AG08395 (cell line): ENCODE measurements at places on chromosomes 7 and 10.

DNA sequence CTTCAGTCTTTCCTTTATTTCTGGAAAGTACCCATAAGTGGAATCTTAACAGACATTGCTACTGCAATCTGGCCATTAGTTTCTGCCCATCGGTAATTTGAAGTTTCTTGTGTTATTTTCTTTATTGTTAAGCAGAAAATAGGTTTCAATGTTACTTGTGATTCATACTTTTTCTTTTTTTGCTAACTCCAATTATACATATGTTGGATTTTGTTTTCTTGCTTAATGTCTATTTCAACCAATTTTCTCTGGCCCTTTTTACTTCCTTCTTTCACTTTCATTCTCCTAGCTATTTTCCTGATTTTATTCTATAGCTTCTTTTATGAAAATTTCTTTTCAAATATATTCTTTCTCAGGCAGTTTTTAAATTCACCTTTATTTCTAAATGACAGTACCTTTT lies 457.4 kb downstream of the TCERG1L start:
- no peak for DNase-seq

GRCh38 chr10:101079874-101080273 lies 18.1 kb downstream of the KAZALD1 start:
- no peak for DNase-seq

DNA sequence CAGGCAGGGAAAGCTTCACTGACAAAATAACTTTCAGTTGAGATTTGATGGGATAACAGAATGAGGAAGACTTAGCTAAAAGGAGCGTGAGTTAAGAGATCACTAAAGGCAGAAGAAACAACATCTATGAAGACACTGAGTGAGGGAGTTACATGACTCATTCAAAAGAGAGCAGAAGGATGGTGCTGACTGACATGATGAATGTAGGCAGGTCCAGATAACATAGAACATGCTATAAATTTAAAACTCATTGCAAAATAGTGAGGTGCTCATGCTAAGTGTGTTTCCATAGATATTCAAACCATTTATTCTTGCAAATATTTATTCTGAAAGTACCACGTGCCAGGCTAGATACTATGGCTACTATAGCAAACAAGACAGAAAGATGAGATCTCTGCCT lies 116.4 kb upstream of the DGKB start:
- no peak for DNase-seq

GRCh38 chr7:107414198-107414597 lies 55.7 kb upstream of the GPR22 start:
- DNase-seq: no peak

GRCh38 chr7:94174956-94175355 lies 170.8 kb upstream of the BET1 start:
- no peak for DNase-seq

DNA sequence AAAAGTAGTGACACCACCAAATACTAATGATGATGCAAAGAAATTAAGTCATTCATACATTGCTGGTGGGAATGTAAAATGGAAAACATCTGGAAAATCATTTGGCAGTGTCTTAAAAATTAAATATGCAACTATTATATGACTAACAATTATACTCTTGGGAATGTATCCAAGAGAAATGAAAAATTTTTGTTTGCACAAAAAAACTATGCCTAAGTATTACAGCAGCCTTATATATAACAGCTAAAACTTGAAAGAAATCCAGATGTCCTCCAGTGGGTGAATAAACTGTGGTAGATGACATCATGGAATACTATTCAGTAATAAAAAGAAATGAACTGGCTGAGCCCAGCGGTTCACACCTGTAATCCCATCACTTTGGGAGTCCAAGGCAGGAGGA lies 132.0 kb downstream of the NEBL start:
- no peak for DNase-seq

GRCh38 chr10:55183993-55184392 lies 383.0 kb upstream of the PCDH15 start:
- no peak for DNase-seq

DNA sequence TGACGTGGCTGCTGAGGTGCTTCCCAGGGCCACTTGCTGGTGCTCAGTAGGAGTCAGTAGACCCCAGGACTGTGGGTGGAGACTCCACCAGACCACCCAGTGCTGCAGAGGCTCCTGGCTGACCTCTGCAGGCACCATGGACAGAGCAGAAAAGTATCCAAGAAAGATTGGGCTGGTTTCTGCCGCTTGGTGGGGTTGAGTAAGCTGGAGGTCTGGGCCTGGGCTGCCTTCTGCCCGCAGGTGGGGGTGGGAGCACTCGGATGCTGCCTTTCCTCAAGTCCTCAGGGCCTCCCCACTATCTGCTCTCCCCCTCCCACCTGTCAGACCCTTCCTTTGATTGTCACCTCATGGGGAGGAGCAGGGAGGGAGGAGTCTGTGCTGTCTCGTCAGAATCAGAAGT lies 91.6 kb downstream of the WDR37 start:
- DNase-seq: no peak

DNA sequence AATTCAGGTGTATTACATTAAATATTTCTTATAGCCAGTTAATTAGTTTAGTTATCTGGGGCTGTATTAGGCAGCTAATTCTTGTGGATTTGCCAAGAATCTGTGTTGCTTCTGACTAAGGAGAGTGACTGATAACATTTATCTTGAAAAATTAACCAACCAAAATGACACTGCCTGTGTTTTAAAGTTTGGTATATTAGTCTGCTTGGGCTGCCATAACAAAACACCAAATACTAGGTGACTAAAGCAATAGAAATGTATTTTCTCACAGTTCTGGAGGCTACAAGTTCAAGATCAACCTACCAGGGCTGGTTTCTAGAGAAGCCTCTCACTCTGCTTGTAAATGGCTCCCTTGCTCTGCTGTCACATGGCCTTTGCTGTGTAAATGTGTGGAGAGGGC lies 12.9 kb downstream of the EXOC4 start:
- DNase-seq: no peak

DNA sequence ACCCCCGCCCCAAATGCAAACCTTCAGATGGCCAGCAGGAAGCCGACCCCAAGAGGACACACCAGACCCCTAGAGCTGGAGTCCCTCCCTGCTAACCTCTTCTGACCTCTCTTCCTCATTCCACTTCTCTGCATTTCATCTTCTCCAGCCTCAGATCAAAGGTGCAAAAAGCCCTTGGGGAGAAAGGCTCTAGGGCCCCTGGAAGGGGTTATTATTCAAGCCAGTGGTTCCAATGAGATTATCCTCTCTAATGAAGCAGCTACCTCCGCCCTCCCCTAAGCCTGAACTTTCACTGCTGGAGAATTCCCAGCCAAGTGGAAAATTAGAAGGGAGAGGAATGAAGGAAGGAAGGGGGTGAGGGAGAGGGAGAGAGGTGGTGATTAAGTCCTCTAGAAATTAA lies 343.9 kb downstream of the PLXNA4 start:
- DNase-seq: no peak

DNA sequence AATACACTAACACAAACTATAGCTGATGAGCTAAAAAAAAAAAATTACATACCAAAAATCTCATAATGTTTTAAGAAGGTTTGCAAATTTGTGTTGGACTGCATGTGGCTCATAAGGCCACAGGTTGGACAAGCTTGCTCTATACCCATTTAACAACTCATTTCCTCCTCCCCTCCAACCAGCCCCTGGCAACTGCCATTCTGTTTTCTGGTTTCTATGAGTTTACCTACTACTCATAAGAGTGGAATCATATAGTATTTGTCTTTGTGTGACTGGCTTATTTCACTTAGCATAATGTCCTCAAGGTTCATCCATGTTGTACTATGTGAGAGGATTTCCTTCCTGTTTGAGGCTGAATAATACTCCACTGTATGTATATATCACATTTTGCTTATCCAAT lies 100.4 kb upstream of the ARHGAP21 start:
- no peak for DNase-seq

DNA sequence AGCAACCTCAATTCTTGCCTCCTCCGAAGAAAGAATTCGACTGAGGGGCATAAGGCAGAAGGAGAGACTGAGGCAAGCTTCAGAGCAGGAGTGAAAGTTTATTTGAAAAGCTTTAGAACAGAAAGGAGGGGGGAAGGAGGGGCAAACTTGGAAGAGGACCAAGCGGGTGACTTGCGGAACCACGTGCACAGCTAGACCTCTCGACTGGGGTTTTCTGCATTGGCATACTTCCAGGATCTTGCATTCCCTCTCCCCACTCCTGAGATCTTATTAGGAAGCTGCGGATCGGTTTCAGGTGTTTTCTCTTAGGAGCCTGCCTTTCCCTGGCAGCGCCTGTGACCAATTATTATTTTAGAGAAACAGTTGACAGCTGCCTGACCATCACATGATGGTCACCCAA lies 20.3 kb upstream of the CPXM2 start:
- no peak for DNase-seq

GRCh38 chr10:98302741-98303365 lies 34.9 kb upstream of the LOXL4 start:
- no peak for DNase-seq

GRCh38 chr7:100212631-100213286 lies 7.0 kb upstream of the PVRIG start:
- DNase-seq: no peak

- no peak for DNase-seq
Measured at GRCh38 chr10:106402458-106402857, 762.0 kb downstream of the SORCS1 start.

- no peak for DNase-seq
Measured at GRCh38 chr10:80486785-80487420, 32.8 kb downstream of the TSPAN14 start.

GRCh38 chr7:114354306-114354705 lies 60.3 kb upstream of the FOXP2 start:
- no peak for DNase-seq

DNA sequence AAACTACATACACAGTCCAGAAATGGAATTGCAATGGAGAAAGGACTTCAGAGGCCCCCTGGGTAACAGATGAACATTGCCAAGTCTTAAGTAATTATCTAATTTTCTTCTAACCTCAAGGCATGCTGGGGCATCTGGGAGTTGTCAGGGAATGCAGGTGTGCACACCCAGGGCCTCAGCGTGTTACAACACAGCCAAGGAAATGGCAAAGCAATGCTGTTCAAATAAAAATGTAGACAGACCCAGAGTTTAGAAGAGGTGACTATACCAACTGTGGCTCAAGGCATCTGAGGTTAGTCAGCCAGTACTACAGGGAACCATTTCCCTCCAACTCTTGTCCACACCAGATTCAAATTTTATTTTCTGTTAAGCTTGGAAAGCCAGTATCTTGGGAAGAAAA lies 73.6 kb downstream of the CCDC3 start:
- no peak for DNase-seq

GRCh38 chr10:131259535-131259934 lies 52.0 kb downstream of the TCERG1L start:
- DNase-seq: no peak

GRCh38 chr7:29623973-29624372 lies 60.3 kb downstream of the PRR15 start:
- no peak for DNase-seq
